ENCODE measurements at places on chromosomes 2 and 18.

- DNase-seq: no peak
These were observed 36.1 kb upstream of the NDUFV2 start for GRCh38 chr18:9066358-9066757.

DNA sequence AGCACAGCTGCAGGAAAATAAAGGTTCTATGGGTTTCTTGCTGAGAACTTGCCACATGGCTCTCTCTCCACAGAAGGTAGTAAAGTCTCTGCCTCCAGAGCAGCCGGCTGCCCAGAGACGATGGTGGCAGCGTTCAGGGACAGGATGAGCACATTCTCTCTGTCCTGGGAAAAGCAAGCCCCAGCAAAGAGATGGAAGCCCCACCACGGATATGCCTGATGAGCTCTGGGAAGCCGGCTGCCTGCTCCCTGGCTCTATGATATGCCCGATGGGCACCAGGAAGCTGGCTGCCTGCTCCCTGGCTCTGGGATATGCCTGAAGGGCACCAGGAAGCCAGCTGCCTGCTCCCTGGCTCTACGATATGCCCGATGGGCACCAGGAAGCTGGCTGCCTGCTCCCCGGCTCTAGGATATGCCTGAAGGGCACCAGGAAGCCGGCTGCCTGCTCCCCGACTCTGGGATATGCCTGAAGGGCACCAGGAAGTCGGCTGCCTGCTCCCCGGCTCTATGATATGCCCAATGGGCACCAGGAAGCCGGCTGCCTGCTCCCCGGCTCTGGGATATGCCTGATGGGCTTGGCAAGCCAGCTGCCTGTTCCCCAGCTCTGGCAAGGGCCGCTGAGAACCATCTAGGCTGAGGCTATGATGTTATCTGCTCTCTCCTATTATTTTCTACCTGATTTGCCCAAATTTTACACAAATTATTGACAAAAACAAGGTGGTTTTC lies 21.5 kb upstream of the SNTG2 start:
- no peak for DNase-seq

GRCh38 chr2:156333951-156334495 lies 1.5 kb upstream of the NR4A2 start:
- peak; percentile 20 for DNase-seq

GRCh38 chr2:14628901-14629300 lies 3.6 kb upstream of the LRATD1 start:
- no peak for DNase-seq

DNA sequence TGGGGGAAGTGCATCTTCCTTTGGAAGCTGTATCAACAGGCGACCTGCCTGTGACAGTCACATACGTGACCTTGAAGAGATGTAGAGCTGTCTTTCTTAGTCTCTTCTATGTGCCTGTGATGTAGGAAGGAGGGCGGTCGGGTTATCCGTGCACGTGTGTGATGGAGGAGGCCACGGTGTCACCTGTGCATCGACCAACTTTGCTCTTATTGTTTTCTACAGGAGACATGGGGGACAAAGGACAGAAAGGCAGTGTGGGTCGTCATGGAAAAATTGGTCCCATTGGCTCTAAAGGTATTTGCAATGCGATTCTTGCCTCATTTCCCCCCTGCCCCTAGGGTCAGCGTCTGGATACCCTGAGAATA lies 20.7 kb upstream of the ALLC start:
- DNase-seq: no peak

DNA sequence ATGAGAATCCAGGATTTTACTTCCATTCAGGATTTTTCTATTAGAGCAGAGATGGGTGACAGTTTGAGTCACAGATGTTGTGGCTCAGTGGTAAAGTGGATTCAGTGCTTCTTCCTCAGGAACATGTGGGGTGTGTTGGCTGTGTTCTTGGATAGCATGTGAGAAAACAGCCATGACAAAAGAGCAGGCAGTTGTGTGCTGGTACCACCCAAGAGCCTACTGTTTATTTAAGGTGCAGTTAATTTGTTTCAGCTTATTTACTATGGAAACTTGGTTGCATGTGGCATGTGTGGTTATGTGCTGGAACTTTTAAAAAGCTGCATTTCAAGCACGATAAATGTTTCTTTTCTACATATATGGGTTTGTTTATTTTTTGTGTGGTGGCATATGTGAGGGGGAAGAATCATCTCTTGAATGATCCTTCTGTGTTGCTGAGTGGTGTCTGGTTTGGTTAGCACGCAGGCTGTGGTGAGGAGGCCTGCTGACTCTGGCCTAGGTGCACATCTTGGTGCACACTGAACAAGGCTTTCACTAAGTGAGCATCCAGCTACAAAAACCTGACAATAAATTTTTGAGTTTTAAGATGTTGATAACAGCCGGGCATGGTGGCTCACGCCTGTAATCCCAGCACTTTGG lies 67.3 kb downstream of the SPTBN1 start:
- DNase-seq: no peak

DNA sequence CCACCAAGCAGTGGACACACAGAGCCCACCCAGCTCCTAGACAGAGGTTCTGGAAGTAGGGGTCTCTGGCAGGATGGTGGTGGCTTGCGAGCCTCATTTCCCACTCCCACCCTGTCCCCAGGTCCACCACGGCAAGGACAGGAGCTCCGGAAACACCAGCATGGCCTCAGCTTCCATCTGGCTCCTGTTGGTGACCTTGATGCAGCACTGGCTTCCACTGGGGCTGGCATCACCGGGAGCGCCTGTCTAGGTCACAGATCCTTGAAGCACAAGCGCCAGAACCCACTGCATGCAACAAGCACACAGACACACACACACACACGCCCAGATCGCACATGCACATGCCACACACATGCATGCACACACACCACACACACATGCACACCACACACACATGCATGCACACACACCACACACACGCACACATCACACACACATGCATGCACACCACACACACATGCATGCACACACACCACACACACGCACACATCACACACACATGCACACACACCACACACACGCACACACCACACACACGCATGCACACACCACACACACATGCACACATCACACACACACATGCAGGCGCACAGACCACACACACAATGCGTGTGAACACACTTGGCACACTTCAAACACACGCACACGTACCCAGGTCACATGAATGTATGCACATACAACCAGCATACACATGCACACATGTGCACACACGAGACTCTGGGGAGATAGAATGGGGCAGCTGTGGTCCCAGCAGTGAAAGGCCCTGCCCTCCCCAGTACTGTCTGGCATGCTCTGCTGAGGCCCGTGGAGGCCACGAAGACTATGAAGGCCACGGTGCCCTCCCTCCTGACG lies 63.7 kb downstream of the TWIST2 start:
- DNase-seq: no peak

- no peak for DNase-seq
These were observed 83.8 kb upstream of the TLK1 start for GRCh38 chr2:171244466-171244969.

DNA sequence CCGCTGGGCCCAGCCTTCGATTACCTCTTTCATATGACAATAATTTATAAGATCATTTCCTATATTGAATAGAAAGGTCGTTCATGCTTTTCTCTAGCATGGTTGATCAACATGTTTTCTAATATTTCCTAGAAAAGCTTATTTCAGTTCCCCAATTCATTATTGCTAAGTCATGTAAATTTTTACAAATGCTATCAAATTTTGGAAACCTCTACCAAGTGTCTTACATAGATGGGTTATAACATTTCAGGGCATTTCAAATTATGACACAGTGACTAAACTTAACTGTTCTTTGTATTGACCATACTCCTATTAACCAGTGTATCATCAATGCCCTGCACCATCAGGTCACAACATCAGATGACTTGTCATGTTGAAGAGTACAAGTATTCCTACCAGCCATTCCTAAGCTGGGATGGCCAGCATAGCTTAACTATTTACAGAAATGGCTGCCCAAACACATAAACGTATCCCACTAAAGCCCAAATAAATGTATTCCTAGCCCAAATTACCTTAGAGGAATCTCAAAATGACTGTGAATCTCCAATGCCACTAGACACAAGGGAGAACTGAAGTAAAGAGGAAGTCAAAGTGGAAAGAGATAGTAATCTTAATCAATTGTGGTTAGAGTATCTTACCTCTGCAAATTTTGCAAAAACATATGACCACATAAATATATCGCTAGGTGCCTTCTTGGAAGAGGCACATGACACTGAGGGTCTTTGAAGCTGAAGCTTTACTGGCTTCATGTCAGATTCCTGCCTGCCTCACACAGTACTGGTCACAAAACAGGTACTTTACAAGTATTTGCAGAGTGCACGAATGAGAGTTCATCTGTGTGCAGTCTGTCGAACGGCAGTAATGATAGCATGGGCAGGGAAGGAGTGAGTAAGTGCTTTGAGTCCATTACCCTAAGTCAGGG lies 87.3 kb upstream of the TLK1 start:
- no peak for DNase-seq

DNA sequence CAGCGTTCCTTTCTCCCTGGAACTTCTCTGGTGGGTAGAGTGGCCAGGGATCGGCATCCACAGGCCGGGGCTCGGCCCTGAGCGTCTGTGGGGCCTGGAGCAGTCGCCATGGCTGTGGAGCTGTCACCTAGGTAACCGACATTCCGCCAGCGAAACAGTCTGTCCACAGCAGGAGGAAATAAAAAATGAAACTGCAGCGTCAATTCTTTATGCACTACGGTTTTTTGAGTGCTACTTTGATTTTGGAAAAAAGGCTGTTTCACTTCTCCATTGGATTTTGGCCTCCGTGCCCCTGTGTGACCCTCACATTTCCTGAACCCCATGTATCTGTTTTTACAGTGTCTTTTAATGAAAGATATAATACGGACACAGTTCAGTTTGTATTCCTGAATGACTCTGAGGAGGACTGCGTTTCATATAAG lies 163.4 kb downstream of the LDLRAD4 start:
- DNase-seq: no peak
